ENCODE measurements at places on chromosomes 6 and 20.

GRCh38 chr20:60055740-60056139, 97.5 kb downstream of the CDH26 start:
- DNase-seq = peak; percentile 17

DNA sequence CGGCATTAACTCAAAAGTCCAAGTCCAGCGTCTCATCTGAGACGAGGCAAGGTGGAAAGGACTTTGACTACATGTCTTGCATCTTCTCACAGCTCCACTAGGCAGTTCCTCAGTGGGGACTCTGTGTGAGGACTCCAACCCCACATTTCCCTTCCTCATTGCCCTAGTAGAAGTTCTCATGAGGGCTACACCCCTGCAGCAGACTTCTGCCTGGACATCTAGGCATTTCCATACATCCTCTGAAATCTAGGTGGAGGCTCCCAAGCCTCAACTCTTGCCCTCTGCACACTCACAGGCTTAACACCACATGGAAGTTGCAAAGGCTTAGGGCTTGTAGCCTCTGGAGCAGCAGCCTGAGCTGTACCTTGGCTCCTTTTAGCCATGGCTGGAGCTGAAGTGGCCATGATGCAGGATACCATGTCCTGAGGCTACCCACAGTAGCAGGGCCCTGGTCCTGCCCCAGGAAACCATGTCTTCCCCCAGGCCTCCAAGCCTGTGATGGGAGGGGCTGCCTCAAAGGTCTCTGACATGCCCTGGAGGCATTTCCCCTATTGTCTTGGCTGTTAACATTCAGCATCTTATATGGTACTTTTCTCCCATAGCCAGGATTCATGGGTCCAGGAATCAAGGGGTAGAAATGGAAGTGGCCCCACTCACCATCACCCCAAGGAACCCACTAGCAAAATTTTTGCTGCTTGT, 194.6 kb upstream of the KCNG1 start:
- no peak for DNase-seq

- DNase-seq = no peak
Measured at GRCh38 chr20:8757146-8757545, 311.7 kb upstream of the PLCB4 start.

DNA sequence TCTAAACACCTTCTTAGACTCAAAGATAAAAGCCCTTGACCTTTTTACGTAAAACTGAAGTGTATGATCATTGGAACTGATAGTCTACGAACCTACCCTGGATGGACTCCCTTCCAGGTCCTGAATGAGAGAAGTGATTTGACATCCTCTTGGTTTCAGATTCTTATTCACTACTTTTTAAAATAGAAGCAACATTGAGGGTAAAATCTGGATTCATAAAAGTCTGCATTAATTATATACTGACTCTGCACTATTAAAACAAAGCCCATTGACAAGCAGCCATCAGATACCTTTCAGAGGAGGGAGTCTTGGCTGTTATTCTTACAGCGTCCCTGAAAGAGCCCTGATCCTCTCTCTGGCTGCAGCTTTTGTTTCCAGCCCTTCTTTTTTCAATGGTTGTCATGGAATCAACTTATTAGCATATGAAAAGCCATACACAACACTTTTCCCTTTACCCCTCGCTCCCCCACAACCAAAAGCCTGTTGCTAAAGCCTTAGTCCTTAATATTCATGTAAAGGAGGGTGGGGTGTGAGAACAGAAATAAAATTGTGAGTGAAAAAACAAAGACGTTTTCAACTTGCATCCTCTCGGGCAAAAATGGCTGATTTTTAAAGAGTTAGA, 270.0 kb upstream of the MARCKS start:
- DNase-seq = no peak

DNA sequence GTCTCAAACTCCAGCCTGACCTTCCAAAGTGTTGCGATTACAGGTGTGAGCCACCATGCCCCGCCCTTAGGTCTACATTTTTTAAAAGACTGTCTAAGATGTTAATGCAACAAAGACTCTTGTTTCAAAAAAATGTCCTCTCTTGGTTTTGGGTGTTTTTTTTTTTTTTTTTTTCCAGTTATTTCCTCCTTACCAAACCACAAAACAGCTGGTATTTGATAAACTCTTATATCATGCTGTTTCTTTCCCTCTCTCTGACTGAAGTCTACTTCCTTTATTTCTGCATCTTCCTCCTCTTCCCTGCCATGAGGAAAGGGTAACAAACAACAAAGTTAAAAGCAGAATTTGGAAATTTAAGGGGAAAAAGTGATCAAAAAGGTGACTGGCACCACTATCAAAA, 21.2 kb downstream of the STK38 start:
- DNase-seq = no peak

- DNase-seq = no peak
Measured at GRCh38 chr20:52959125-52959524, 13.0 kb upstream of the TSHZ2 start.

DNA sequence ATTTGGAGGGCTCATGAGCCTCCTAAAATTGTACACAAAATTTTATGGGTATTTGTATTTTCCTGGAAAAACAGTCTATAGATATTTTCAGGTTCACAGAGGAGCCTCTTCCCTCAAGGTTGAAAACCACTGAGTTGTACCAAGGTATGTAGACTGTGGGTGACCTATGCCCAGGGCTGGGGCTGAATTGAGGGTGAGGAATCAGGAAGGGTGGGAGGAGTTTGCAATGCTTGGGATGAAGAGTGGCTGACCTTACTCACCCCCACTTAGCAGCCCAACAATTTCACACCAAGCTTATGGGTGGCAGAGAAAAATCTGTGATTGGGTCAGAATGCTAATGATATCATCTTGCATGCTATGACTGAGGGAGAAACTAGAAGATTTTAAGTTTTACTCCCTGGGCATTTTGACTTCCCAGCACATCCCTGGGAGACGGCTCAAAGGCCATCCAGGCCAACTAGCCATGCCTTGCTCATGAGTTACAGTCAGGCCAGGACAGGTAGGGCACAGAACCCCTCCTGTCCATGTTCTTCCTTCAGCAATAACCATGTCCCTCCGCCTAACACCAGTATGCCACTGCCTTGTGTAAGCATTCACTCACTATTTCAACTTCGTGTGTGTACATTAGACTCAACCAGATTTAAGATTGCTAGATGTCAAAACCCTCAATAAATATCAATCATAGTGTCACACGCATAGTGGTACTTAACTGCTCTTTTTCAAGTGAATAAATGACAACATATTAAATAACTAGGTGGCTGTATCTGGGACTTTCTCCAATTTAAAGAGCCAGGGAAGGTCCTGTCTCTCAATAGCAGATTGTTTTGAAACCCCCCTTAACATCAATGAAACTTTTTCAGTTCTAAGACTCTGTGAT, 16.6 kb downstream of the ADTRP start:
- DNase-seq = no peak

DNA sequence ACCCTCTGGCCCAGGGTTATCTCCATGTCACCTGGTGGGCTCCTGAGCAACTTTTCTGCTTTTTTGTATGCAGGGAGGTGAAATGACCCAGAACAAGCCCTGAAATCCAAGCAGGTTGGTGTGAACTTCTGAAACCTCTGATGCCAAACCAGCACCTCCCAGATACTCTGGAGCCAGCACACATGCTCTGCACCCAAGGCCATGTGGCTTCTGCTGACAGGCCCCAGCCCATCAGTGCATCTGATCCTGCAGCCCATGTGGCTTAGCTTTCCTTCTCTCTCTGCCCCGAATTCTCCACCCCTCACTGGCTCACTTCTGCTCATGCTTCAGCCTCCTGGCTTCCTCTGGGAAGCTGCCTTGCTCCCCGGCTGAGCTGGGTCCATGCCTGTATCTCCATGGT, 59.3 kb upstream of the RPS6KA2 start:
- DNase-seq = no peak

- no peak for DNase-seq
Measured at GRCh38 chr6:122564230-122564629, 46.0 kb upstream of the PKIB start.

DNA sequence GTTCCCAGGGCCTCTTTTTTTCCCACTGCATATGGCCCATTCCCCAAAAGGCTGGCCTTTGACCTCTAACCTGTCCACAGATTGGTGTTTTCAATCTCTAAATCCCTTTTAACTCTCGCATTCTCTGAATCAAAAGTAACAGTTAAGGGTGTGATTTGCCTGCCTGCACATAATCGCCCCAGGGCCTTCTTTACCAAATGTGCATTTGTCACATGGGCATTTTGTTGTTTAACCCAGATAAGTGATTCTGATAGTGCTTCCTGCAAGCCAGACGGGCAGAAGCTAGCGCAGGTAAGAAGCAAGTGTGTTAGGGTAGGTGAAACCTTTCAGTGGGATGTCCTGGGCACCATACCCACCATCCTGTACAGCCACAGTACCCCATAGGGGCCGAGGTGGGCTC, 49.4 kb upstream of the PLEKHG1 start:
- DNase-seq = no peak

DNA sequence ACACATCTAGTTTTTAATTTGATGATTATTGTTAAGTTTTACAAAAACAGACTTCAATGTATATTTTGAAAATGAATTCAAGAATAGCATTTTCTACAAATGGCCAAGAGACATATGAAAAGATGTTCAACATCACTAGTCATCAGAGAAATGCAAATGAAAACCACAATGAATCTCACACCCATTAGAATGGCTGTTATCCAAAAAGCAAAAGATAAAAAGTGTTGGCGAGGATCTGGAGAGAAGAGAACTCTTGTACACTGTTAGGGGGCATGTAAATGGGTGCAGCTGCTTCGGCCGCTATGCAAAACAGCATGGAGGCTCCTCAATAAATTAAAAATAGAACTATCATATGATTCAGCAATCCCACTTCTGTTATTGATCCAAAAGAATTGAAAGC, 185.8 kb upstream of the CCN2 start:
- no peak for DNase-seq

GRCh38 chr6:41442800-41443501, 103.2 kb upstream of the FOXP4 start:
- DNase-seq = no peak

DNA sequence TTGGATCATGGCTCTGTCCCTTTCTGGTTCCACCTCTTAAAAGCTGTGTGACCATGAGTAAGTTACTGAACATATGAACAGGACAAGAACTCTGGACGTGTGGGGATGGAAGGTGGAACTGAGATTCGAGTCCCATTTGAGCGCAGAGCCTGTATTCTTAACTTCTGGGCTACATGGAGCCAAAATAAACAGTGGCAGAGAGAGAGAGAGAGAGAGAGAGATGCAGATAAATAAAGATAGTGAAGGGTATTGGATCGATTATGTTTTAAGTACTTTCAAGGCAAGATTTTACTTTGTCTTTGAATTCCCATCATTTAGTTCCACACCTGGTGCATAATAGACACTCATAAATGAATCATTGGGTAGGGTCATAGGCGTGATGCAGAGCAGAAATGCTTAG, 39.7 kb downstream of the SLC35D3 start:
- no peak for DNase-seq

GRCh38 chr20:8018958-8019245, 659 bp downstream of the TMX4 start:
- no peak for DNase-seq

DNA sequence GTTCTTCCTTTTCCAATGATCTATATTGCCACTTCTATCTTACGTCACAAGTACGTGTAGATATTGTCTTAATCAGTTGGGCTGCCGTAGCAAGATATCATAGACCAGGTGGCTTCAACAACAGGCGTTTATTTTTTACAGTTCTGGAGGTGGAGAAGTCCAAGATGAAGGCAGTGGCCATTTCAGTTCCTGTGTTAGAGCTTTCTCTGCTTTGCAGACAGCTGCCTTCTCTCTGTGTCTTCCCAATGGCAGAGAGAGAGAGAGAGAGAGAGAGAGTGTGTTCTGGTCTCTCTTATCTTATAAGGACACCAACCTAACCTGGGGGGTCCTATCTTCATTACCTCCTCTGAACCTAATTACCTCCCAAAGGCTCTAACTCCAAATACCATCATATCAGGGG, 8.3 kb downstream of the HSF2 start:
- DNase-seq = no peak

DNA sequence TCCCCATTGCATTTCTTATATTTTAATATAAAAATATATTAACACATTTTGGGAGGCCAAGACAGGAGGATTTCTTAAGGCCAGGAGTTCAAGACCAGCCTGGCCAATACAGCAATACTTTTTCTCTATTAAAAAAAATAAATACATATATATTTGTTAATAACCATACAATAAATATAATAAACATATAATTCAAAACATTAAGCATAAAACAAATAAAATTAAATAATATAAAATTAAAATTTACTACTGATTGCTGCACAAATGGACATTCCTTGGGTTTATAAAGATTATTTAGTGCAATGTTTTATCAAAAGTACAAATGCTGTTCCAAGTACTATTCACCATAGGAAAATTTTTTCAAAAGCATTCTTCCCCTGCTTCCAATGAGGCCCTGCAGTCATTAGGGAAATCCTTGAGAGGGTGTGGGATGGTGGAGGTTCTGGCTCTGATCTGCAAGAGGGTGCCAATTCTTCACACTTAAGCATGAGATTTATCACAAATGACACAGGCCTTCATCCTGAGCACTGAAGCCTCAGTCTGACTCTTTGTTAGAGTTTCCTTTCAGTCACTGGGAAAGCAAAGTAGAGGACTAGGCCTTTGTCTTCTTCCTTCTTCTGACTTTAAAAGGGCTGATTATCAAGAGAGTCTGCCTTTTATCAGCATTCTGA, 596.7 kb downstream of the EPM2A start:
- no peak for DNase-seq

Measured in activated naive CD4-positive, alpha-beta T cell (primary cell).